Calu3 (cell line): ENCODE measurements at places on chromosomes 6 and 20. TPM values are rescaled to one million over a fixed set of nuclear protein-coding genes. Genes with fewer than 3 reads are reported as not detected.

TRIM31 gene
- total RNA-seq = 161 and 181 TPM in 2 replicates

PSMF1 gene
- 112 and 128 TPM in 2 replicates for total RNA-seq

ATAT1 gene
- 23.0 and 30.0 TPM in 2 replicates for total RNA-seq

TNFRSF6B gene
- not detected in 2 replicates for total RNA-seq

TNF gene
- total RNA-seq = 0.22 and 0.68 TPM in 2 replicates

GTF3C6 gene
- total RNA-seq = 67.1 and 69.6 TPM in 2 replicates

DNA sequence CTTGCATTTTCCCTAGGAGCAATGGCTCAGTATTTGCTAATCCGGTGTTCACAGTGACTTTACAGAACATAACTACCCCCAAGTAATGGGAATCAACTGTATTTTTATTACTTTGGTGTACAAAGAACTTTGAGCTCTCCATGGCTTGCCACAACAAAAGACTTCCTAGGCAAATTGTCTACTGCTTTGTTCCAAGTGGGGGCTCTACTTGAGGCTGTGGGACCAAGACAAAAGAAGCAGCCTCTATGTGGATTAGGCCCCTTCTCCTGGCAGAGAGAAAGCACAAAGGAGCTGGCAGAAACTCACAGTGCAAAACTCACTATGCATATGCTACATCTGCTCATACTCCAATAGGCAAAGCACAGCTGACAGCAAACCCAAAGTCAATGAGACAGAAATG is 853 bp downstream of the WFDC8 start:
- H3K27ac ChIP-seq = no peak overlapping the region
- no peak for DNase-seq
- H3K4me1 ChIP-seq = peaks cover 10% of the 10 kb centered on the region
- peaks cover 31% of the 10 kb centered on the region for H3K27me3 ChIP-seq
- no peaks in the 10 kb centered on the region for H3K36me3 ChIP-seq
- no peak overlapping the region for H3K4me3 ChIP-seq

DNA sequence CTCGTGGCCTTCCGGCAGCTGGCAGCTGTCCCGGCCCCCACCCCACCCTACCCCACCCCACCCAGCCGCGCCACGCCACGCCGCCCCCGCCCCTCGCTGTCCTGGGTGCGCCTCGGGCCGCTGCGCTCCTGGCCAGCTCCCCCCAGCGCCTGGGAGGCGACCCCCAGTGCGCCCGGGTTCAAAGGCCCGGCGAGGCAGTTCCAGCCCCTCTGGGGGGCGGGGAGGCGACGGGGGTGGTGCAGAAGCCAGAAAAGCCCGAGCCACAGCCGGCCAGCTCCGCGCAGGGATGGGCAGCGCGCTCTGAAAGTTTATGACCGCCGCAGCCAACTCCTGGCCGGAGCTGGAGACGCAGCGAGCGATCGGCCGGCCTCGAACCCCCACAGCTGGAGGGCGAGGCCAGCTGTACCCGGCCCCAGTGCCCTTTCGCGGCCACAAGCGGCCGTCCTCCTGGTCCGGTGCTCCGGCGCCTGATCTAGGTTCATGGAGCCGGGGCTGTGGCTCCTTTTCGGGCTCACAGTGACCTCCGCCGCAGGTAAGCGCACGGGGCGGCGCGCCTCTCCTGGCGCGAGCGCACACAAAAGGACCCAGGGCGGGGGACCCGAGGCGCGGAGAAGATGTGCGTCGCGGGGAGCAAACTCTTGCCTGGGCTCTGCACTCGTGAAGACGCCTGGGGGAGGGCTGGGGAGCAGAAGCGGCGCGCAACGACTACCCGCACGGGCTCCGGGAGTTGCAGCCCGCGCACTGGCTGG is at the start of gene EDN3:
Gene EDN3, plus strand, starts transcription at position 279 of the 749 bp plus-strand sequence. Its CDS starts 202 bp downstream, at position 481.
- no peak within 1 kb of the TSS for H3K27ac ChIP-seq
- H3K4me1 ChIP-seq = no peaks in the 10 kb centered on the region
- no peaks in the 10 kb centered on the region for H3K36me3 ChIP-seq
